ENCODE measurements at places on chromosomes 1 and 21.
A peak's percentile ranks its signal among the peaks of the same experiment; 100 is the strongest.

GRCh38 chr21:40830836-40831235, 16.1 kb downstream of the DSCAM start:
- DNase-seq = no peak

DNA sequence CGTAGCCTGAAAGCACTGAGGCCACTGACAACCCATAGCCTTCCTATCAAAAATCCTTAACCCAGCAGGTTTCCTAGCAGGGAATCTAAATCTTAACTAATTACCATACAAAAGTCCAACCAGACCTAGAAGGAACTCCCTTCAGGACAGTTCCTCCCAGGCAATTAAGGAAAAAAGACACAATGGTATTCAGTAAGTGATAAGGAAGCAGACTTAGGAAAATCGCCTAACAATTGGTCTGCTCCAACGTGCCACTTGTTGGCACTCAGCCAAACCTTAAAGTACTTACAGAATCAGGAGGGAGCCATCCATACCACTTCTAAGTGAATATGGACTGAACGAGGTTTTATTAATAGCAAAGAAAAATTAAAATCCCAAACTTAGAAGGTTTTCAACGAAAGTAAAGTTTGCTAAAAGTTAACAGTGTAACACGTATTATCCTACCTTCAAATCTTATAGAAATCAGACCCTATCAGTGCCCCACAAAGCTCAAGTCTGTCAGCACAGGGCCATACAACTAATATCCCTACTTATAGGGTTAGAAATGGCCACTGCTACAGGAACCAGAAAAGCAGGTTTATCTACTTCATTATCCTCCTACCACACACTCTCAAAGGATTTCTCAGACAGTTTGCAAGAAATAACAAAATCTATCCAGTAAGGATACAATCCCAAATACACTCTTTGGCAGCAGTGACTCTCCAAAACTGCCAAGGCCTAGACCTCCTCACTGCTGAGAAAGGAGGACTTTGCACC, 29.0 kb downstream of the SPATA6 start:
- no peak for DNase-seq

- no peak for DNase-seq
These were observed 4.6 kb downstream of the TNFRSF1B start for GRCh38 chr1:12171206-12172041.

DNA sequence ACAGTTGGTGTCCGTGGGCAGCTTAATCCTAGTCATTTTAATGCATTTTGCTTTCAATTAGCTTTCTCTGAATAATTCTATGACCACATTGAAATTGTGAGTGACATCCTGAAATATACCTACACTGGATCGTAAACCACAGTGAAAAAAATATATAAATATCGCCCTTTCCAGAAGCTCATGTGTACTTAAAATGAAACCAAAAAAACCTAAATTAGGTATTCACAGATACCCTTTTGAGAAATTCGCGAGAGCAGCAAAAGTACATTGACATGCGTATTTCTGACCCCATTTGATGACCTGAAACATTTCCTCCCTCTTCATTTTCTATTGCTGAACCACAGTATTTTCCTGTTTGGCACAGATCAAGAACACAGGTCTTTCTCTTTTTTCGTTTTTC, 253.8 kb downstream of the LTN1 start:
- DNase-seq = no peak

GRCh38 chr1:228960705-228961104, 225.4 kb downstream of the RHOU start:
- no peak for DNase-seq

- DNase-seq = no peak
These were observed 60.6 kb upstream of the STUM start for GRCh38 chr1:226487921-226488320.

DNA sequence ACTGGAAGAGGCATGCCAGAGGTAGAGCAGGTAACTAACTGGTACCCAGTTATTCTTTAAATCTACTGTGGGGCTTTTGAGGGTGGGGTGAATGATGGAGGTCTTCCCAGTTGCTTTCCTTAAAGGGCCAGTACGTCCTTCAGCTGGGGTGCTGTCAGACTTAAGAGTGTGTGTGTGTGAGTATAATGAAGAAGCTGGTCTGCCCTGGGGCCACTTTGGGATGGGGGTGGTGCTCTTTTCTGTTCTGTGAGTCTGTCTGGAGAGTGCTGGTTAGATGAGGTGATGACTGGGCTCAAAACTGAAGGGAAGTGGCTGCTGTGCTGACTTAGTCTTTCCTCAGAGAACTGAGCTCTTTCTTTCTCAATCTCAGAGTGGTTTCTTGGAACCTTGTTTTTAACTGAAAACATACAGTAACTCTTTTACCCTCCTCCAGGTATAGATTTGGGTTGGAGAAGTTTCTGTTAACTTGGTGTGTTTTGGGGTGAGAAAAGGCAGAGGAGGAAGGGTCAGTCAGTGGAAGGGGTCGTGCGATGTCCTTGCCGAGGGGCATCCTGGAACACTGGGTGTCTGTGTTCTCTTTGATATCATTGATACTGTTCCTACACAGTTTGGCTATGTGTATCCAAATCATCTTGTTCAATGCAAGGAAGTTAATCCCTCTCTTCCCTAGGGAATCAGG, 746 bp downstream of the MACF1 start:
- peak; percentile 75 for DNase-seq

DNA sequence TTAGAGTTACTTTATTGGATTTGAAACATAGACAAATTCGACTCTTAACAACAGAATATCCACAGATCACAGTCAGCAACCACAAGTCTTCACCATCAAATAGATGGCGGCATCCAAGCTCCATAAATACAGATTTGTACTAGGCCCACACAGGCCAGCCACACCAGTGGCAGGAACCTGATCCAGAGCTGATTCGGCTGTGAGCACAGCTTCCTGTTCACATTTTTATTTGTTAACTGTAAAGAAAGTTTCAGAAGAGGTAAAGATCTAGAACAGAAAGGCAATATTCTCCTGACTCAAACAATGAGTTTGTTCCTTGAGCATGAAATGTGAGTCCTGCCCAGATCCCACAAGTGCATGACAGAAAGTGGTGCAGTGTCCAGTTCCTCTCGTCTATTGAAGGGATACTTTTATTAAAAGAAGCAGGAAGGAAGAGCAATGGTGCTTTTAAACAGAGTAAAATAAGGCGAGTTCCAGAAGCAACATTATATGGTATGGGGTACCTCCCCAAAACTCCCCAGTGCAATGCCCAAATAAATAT, 205.8 kb downstream of the SLC45A1 start:
- DNase-seq = peak; percentile 23

GRCh38 chr1:215932558-215932957, 365.5 kb downstream of the KCTD3 start:
- no peak for DNase-seq

- no peak for DNase-seq
These were observed 6.9 kb downstream of the MAPKAPK2 start for GRCh38 chr1:206691604-206692003.

DNA sequence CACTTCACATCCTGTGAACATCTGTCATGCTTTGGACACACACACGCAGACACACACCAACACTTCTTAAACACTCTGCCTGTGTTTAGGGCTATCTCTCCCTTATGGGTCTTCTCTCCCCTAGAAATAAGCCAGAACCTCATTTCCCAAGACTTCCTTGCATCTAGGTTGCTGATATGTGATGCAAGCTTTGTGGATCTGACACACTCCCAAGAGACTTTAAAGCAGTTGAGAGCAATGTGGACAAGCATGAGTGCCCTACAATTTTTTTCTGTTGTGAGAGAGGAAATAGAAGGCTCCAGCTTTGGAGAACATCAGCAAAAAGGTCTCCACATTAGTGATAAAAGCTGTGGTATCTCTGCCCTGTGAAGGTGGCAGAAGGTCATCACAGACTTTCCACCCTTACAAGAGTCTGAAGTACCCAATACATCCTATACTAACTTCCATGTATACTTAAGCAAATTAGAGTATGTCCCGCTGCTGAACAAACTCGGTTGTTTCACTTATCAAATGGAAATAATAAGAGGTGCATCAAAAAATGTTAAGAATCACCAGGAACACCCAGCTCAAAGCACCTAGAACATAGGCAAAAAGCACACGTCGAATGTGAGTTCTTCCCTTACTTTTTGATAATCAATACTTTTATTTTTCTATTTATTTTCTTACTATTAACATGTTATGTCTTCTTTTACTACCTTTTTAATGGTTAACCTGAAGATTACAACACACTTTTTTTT, 267.6 kb downstream of the SETD4 start:
- no peak for DNase-seq

- no peak for DNase-seq
These were observed 222.4 kb upstream of the ESRRG start for GRCh38 chr1:216945538-216946080.

DNA sequence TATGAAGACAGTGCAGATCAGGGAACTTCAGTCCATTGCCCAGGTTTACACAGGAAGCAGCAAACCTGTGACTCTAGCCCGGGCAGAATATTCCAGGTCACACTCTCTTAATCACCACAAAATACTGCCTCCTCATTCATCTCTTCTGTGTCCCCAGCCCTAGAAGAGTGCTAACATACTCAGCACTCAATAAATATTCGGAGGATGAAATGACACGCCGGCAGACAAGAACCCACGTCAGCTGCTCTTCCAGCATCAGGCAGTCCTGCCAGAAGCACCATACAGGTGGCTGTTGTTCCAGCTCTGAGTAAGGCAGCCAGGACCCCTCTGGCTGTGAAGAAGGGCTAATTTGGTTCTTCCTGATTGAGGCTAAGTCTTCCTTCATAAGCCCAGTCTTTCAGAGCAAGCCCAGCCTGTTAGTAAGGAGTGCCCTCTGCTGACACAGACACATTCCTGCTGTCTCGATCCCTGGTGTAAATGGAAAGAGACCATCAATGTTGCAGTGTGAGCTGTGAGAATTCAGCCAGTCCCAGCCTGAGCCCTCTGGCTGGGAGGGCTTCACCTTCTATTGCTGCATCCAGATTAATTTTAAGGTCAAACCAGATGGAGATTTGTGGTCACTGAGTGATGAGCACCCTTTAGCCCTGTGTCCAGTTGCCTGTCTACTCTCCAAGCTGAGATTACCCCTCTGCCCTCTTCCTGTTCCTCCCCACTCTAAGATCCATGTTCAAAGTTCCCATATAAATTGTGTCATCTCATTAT, 45.0 kb upstream of the KIRREL1 start:
- DNase-seq = no peak

DNA sequence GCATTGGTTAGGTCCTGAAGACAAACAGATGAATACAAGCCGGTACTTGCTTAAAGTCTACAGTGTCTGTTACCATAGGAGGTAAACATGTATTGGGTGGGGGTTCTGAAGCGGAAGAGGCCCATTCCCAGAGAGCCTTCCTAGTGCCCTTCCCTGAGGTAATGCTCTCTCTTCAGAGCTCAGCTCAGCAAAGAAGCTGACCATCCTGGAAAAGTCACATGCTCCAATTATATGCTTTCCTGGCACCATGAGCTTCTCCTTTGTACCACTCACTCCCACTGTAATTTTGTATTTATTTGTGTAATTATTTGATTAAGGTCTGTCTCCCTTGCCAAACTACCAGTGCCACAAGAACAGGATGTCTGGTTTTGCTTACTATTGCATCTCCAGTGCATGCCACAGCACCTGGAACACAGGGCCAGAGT, 42.0 kb downstream of the RAB3B start:
- no peak for DNase-seq

GRCh38 chr1:212482637-212483441, 50.1 kb downstream of the NENF start:
- DNase-seq = no peak

DNA sequence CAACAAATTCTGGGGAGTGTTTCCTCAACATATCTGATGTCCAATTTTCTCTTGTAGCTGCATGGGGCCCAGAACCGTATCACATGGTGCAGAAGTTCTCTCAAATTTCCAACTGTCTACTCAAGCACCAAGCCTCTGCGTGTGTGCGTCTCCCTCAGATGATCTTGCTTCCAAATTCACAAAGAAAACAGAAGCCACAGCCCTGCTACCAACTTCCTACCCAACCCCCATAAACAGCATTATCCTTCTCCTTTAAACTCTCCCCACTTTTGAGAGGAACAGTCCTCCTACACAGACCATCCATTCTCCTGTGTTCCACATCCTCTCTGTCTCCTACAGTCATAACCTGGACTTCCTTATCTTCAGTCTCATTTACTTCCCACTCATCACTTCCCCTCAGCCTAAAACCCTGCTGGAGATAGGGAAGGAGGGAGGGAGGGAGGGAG, 354.1 kb downstream of the SMYD3 start:
- no peak for DNase-seq

GRCh38 chr1:174999936-175000696, at the start of gene CACYBP:
TSS of gene CACYBP (plus strand) at chr1:174999947. CDS start at chr1:175000181, 234 bp downstream.
- DNase-seq = no peak

DNA sequence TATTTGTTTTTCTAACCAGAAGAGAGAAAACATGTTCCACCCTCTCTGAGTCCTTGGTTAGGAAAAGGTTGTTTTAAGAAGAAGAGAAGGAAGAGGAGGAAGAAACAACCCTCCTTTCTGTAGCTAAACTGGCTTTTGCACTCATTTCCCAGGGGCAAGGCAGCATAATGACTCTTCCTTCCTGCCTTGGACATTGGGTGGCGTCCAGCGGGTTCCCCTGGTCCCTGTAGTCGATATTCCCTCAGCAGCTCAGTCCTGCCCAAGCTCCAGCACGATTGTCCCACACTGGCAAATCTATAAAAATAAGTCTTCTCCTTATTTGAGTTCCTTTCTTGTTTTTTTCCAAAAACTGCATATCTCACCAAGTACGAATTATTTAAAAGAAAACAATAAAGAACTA, 81.2 kb downstream of the TEX35 start:
- no peak for DNase-seq

DNA sequence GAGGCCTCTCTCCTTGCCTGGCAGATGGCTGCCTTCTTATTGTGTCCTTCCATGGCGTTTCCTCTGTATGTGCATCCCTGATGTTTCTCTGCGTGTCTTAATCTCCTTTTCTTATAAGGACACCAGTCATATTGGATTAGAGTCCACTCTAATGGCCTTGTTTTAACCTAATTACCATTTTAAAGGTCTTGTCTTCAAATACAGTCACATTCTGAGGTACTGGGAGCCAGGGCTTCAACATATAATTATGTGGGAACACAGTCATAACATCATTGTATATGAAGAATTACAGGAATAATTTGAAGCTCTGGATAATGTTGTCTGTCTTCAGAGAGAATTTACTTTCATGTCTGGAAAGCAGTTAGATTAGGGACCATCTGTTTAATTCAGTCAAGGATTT, 56.4 kb upstream of the PTGFR start:
- no peak for DNase-seq

DNA sequence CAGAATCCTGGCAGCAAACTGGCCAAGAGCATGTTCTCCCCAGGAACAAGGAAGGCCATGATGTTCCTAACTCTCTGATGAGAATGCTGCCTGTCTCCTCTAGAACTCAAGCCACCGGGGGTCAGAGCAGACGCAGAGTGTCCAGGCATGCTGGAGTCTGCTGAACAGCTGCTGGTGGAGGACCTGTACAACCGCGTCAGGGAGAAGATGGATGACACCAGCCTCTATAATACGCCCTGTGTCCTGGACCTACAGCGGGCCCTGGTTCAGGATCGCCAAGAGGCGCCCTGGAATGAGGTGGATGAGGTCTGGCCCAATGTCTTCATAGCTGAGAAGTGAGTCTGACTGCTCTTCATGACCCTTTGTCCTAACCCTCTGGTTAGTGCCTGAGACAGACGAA, 23.4 kb downstream of the STYXL2 start:
- DNase-seq = no peak

Measured in activated naive CD4-positive, alpha-beta T cell treated with anti-CD3 and anti-CD28 coated beads, Interleukin-2, amount 50 U/mL, for 16 hours (primary cell).